CD4-positive, alpha-beta T cell treated with Interleukin-12 subunit alpha and Interleukin-12 subunit beta, for 1 hour (primary cell): ENCODE measurements at places on chromosomes 6 and 20.

DNA sequence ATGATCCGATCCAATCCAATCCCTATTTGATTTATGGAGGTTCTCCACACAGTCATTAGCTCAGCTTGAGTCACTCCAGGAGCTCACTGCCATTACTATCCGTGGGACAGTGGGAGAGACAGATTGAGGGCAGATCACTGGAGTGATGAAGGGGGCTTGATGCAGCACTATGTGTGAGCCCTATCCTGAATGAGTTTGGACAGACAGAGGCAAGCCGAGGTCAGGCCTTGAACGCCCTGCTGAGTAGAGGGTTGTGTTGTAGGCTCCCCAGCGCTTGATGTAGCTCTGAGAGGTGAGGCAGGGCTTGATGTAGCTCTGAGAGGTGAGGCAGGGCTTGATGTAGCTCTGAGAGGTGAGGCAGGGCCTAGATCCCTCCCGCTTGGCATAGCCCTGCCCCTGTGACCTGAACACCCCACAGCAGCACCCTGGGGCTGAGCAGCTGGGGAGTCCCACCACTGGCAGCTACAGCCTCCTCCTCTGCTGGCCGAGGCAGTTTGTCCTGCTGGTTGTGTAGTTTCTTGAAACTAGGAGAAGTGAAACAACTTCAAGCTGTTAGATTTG, 58.7 kb downstream of the ZFAND3 start:
- no peak for DNase-seq

DNA sequence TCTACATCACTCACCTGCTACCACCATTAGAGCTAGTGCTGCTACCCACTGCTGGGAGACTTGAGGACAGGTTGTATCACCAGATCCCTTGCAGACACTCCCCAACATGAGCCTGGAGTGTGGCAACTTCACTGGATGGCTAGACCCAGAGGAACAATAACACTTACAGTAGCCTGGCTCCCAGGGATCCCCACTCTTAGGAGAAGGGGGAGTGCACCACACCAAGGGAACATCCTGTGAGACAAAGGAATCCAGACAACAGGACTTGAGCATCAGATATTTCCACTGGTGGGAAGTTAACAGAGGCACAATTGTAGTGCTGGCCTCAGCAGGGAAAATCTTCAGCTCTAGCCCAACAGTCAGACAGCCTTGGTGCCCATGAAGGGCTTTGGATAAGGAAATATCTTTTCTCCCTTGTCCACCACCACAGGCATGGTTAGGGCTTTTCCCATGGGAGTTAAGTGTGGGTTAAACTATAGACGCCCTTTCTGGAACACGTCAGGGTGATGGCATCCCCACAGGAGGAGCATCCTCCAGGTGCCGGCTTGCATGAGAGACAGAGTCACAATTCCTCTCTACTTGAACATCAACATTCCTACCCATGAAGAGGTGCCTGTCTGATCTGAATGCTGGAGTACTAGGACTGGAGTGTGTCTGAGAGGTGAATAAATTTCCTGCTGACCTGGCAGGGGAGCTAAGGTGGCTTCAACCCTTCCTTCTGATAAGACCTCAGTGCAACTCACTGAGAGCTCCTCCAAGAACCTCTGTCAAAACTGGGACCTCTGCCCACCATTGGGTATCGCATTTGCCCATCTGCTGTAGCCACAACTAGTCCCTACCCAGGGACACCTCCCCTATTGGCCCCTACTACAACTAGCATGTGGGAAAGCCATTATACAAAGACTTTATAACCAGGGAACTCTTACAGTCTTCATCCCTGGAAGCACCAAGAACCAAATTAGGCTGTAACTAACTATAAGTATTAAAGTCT, 55.4 kb upstream of the SIRPG start:
- DNase-seq, result no peak

DNA sequence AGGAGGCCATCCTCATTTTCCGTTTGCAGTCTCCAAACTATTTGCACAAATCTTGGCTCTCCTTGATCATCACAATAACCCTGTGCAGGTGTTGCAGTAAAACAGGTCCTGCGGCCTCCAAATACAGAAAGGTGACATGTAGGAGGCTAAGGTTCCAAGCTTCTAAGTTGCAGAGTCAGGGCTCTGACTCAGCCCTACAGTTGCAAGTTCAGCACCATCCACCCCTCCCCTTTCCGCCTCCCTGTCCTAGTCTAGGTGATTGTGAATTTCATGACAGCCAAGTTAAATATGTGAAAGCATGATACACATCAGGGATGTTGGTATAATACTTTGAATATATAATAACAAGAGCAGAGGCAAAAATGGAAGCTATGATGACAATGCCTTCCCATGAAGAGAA, 317.3 kb upstream of the CDH4 start:
- DNase-seq, result no peak

GRCh38 chr20:25040438-25040831, 17.5 kb downstream of the ACSS1 start:
- DNase-seq, result no peak

DNA sequence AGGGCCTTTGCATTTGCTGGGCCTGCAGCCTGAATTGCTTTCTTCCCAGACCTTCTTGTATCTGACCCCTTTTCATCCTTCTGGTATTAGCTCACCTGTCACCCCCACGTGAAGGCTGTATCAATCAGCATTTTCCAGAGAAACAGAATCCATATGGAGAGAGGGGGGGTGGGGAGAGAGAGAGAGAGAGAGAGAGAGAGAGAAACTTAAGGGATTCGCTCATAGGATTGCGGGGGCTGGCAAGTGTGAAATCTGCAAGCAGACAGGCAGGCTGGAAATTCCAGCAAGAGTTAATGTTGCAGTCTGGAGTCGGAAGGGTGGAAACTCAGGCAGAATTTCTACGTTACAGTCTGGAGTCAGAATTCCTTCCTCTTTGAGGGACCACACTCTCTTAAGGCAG, 410.7 kb upstream of the SULF2 start:
- no peak for DNase-seq

DNA sequence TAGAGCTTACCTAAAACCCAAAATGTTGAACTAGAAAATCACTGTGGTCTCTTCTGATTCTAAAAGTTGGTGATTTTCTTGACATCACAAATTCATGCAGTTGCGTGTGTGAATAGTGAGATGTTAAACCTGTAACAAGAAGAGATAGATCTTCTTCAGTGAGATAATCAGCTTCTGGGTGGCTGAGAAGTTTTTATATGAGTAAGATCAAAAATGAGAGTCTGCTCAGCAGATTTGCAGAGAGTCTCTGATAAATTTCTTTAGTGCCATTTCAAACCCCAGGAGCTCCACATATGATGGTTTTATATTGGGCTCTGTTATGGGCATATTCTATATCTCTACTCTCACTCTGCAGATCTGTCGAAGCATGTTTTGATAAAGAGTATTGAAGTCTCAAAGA, 185.4 kb downstream of the ZFAND3 start:
- DNase-seq, result no peak

GRCh38 chr6:151452750-151453427, 963 bp upstream of the RMND1 start:
- no peak for DNase-seq

DNA sequence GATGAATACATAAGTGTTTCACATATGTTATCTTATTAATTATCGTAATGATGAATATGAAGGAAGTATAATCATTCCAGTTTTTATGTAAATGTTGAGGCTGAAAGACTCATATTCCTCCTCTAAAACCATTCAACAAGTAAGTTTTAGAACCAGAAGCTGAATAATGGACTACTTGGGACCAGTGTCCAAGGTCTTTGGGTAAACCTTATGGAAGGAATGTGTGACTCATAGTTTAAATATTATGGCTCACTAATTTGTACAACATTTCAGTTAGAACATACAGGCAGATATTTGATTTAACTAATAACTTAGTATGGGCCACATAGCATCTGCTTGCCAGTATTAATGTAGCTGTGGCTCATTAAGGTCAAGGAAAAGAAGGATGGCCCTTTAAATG, 209.6 kb downstream of the TFAP2B start:
- DNase-seq, result no peak

DNA sequence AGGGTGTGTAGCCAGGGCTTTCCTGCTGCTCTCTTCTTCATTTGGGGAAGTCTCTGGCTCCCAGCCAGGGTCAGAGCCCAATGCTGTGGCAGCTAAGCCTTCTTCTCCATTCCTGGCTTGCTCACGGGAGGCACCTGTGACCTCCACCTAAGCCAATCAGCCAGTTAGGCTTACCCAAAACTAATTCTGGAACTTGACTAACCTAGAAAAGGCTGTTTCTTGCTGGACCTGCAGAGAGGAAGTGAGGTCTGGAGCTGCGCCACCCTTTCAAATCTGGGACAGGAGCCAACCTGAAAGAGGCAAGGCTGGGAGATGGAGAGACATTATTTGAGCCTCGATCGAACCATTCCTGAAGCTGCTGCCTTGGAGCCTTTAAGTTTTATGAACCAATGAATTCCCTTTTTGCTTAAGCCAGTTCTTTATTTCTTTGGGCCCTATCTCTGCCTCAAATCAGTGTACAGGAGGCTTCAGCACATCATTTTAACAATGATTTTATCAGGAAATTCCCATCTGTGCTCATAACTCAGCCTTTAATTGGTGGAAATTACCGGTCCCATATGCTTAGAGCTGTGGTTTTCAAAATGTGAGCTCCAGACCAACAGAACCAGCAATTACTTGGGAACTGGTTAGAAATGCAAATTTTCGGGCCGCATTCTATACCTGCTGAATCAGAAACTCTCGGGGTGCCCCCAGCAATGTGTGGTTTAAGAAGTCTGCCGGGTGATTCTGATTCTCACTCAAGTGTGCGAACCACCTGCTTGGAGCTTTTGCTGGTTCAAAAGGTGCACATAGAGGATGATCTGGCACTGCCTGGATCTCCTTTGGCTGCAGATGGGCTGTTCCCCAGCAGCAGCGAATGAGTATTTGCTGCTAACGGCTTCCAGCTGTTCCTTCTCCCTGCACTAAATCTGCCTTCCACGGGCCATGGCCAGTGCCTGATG, 97.4 kb upstream of the RNF24 start:
- DNase-seq, result no peak

DNA sequence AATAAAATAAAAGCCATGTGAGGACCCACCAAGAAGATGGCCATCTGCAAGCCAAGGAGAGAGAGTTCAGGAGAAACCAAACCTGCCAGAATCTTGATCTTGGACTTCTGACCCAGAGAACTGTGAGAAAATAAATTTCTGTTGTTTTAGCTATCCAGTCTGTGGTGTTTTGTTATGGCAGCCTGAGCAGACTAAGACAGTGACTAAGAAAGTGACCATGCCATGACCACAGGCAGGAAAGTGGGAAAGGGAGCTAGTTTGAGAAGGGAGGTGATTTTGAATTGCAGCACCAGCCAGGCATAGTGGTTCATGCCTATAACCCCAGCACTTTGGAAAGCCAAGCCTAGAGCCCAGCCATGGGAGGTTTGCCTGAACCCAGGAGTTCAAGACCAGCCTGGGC, 21.9 kb upstream of the C6orf62 start:
- no peak for DNase-seq

DNA sequence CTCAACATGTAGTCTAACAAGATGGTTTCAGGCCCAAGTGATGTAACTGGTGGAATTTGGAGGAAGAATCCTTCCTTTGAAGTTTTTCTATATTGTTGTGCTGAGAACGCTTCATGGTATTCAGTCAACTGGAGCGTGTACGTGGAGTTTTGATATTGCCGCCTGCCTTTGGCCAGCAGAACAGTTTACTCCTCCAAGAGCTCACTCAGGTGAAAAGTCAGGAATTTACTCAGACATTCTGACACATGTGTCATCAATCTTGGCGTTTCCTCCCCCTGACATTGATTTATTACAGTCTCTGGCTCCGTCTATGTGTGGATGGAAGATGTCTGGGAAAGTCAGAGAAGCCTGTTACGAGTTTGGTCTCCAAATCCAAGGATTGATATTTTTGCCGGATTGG, 19.0 kb upstream of the TGM2 start:
- no peak for DNase-seq

GRCh38 chr6:102126488-102126887, 733.0 kb downstream of the GRIK2 start:
- DNase-seq, result no peak

- peak; percentile 49 for DNase-seq
Measured at GRCh38 chr6:142207265-142207877, 60.3 kb downstream of the VTA1 start.

DNA sequence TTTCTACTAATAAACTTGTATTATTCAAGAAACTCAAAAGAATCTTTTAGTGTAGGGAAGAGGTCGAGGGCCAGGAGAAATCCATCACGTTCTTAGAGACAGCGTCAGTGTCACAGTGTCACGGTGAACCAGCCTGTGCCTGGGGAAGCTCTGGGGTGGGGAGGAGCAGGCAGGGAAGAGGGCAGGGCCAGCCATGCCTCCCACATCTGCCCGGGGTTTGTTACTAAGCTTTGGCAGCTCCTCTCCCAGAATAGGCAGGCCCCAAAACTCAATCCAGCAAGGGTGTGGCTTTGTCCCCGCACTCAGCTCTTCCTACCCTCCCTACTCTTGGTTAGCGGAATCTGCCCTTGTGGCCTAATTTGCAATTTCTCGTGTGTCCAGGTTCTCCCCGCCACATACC, 72.9 kb downstream of the TCP11 start:
- no peak for DNase-seq

- DNase-seq, result no peak
Measured at GRCh38 chr6:63609231-63609630, 26.4 kb upstream of the PHF3 start.

DNA sequence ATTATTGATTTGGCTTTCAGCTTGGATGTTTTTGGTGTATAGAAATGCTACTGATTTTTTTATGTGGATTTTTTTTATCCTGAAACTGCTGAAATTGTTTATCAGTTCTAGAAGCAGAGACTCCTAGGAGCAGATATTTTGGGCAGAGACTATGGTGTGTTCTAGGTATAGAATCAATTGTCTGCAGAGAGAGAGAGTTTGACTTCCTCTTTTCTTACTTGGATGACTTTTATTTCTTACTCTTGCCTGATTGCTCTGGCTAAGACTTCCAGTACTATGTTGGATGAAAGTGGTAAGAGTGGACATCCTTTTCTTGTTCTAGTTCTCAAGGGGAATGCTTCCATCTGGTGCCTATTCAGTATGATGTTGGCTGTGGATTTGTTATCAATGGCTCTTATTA, 370.6 kb downstream of the PHF3 start:
- no peak for DNase-seq

DNA sequence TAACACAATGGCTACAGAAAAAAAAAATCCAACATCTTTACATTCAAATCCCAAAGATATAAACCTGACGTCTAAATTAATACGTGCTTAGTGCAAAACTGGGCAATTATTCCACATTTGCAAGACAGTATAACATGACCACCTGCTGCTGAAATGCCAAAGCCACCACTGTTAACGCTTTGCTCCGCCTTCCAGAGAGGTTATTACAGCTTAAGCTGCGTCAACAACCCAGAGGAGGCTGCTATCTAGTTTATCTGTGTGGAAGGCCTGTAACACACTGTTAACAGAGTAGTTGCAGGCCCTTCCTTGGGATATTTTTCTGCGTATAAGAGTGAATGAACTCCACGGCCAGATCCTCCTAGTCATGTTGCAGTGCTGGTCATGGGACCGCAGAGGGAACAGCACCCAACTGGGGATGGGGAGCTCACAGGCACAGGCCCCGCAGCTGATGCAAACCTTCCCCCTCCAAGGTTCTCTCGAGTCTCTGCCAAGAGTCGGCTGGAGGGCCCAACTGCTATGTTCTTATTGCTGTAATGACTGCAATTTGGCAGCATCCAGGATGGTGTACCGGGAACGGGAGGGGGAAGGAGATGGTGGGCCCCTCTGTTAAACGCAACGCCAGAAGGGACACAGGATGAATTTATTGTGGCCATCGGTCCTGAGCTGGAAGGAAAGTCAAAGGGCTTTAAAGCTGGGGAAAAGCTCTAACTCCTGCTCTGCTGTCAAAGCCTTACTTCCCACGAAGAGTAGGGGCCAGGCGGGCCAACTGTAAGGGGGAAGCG, 993 bp upstream of the NCOA7 start:
- peak; percentile 33 for DNase-seq

GRCh38 chr6:151136141-151136755, 103.5 kb upstream of the AKAP12 start:
- DNase-seq, result no peak
